Activated T-helper 2 cell treated with anti-CD3 and anti-CD28 coated beads, Interferon-gamma antibody, Interleukin-2, Interleukin-4, amounts not matched to agents 10 μg/mL and 5 μg/mL and 100 μg/mL, durations not matched to agents 14 hours and 24 hours and 36 hours (primary cell): ENCODE measurements at places on chromosomes 12 and 14. TPM values are rescaled to one million over a fixed set of nuclear protein-coding genes. Genes with fewer than 3 reads are reported as not detected.

DNA sequence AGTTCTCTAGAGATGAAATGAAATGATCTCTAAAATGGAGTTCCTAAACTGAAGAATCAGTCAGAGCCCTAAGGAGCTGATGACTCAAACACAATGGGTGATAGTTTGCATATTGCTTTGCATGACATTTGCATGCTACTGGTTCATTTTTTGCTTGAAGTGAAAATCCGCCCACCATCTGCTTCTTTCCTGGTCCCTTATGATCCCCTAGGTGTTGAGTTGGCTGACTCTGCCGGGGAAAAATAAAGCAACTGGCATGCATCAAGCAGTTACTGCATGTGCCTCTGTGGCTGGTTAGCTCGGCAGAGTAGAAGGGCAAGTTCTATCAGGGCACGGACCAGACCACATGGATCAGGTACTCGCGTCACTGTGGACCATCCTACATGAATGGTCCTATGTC is 151.1 kb downstream of the PPM1H start:
- DNase-seq = no peak

Gene GNB3
- total RNA-seq = 1.2 and 1.3 TPM in 2 replicates

DNA sequence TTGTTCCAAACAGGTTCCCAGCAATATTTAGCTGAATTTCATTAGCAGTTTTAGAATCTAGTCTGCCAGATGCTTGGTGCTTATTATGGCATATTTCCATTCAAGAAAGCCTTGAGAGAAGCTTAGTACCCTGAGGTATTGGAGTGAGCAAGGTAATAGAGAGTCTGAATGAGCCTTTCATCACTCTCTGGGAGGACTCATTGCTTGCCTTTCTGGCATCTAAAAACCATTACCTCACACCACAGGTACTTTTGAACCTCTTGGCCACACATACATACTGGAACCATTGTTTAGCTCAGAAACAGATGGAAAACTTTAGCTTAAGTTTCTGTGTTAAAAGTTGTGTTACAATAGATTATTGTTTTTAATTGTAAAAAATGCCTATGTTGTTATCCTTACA is 27.4 kb upstream of the KCNH3 start:
- DNase-seq = no peak

Gene HOTAIR
- not detected in 2 replicates for total RNA-seq

GRCh38 chr14:105493921-105494605 is 3.0 kb downstream of the TEDC1 start:
- no peak for DNase-seq

Gene APAF1
- total RNA-seq = 28.3 and 31.2 TPM in 2 replicates

Gene CCDC177
- 0.05 TPM in 1 of 2 replicates, not detected in the other for total RNA-seq

Gene MANSC1
- 0.25 and 1.6 TPM in 2 replicates for total RNA-seq

Gene ARID4A
- total RNA-seq = 20.5 and 26.0 TPM in 2 replicates

DNA sequence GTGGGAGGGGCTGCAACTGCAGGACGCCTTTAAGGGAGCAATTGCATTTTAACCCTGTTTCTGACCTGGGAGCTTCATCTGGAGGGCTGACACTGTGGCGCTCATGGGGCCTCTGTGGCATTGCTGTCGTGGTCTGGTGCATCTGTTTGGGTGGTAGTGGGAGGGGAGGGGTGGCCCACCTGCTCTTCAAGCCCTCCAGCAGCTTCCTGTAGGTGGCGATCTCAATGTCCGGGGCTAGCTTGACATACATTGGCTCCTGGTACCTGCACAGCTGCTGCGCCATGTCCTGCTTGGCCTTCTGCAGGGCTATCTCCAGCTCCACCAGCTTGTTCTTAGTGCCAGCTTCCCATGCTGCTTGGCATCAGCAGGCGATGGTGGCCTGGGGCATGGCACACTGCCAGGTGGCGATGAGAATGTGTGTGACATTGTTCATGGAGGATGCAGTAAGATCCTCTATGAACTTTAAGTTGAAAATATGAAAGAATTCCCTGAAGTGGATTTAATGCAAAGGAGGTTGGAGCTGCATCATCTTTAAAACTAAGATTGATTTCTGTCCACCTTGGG is 7.7 kb upstream of the KRT82 start:
- no peak for DNase-seq

- DNase-seq = no peak
Measured at GRCh38 chr12:63068857-63069442, 82.1 kb downstream of the AVPR1A start.

DNA sequence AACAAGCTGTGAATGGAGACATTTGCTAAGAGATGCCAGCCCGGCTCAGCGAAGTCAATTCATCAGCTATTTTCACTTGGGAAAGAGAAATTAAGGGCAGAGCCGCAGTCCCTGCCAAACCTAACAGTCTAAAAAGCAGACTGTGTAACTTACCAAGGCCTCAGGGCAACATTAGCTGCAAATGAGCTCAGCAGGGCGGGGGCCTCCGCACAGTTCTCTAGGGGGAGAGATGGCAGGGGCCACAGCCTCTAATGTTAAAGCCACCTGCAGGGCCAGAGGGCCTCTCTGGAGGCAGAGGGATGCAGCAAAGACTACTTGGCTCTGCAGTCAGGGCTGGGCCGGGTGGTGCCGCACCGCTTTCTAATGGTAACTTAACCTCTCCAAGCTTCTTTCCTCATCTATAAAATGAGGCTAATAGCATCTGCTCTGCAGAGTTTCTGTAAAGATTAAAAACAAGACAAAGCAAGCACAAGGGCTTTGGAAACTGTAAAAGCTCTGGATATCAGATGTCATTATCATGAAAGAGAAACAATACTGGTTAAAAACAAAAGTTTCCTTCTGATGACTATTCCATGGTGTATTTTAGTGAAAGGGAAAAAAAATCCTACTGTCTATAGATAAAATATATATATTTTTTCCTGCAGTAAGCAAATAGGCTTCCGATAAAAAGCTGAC is 13.4 kb upstream of the GPRC5A start:
- DNase-seq = no peak

- DNase-seq = no peak
Measured at GRCh38 chr14:100121643-100122480, 37.6 kb downstream of the DEGS2 start.

- no peak for DNase-seq
Measured at GRCh38 chr12:79938843-79939242, 3.9 kb upstream of the PPP1R12A start.

Gene SYNJ2BP
- 0.69 and 0.98 TPM in 2 replicates for total RNA-seq

DNA sequence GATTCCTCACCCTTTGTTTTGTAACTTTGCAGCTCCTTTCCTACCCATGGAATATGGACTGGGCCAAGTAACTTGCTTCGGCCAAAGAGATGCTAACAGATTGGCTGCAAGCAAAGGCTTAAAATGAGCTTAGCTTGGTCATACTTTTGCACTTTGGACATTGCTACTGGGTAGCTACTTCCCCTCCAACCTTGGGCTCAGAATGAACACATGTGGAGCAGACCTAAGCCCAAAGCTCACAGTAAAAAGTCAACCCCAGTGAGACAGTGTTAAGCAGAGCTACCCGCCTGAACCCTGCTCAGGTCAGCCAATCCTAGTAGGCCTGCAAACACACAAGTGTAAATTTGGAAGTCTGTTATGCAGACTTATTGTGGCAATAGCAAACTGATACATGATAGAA is 14.6 kb downstream of the KICS2 start:
- no peak for DNase-seq

DNA sequence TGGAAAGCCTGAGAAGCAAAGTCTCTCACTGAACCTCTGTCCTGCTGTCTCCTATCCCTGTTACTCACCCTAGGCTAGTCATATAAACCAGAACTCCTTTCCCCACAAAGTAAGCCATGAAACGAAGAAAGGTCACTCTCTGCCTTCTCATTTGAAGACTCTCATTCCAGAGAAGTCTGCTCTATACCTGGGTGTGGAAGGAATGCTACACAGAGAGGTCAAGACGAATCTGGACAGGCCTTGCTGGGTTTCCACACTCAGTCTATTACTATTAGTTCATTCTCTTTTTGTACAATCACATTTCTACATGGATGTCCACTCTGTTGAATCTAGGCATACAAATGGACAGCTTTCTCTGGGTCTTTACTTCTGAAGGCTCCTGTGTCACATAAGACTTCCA is 2.4 kb upstream of the AEBP2 start:
- DNase-seq = no peak
